ENCODE measurements at places on chromosomes 12 and 14.

GRCh38 chr12:22881878-22882385 lies 257.0 kb downstream of the ETNK1 start:
- no peak for DNase-seq

DNA sequence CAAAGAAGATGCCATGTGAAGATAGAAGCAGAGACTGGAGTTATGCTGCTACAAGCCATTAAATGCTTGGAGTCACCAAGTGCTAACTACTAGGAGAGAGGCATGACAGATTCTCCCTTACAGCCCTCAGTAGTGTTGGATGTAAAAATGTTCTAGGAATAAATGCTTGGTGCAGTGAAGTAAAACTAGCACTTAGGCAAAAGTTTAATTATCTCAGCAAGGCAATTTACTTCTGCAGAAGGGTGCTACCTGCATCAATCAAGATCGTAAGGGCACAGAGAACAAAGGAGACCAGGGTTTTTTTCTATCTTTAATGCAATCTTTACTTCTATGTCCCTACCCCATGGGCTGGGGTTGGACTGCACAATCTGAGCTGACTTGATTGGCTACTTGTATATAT lies 9.5 kb upstream of the DNM1L start:
- DNase-seq, result no peak

- DNase-seq, result no peak
Measured at GRCh38 chr12:5520831-5521230, 88.9 kb downstream of the NTF3 start.

DNA sequence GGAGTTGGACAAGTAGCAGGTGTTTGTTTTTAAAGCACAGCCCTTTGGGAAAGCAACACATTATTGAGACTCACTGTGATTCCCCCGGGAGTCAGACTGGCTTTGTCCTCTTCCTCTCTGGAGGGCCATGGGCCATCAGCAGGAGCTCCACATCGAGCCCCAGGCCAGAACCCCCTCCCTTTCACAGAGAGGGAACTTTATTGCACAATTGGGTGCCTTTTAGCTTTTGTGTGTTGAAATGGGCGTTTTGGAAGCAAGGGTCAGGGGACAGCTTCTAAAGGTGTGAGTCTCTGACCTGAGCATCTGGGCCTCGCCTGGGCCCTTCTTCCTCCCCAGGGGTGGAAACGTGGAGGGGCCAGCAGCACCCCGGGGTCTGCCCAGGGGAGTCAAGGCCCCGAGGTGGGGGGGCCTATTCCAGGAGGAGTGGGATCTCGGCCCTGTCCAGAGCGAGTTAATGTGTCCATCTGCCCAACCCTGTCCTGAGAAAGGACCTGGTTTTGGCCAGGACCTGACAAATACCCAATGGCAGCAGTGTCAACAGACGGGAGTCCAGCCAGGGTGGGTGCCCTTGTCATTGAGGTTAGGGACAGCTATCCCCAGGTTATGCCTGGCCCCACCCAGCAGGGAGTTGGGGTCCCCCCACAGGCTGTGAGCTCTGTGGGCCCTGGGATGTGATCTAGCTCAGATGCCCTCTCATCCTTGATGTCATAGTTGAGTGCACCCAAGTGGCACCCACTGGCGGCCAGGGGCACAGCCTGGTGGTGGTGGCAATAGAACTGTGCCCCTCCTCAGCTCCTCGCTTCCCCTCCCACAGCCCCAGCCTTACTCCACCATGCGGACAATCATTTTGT lies 37.1 kb downstream of the SLC8B1 start:
- no peak for DNase-seq
